T-cell (primary cell): ENCODE measurements at places on chromosomes 16 and 17.
A peak's percentile ranks its signal among the peaks of the same experiment; 100 is the strongest.

GRCh38 chr17:72622661-72623433, 469.6 kb downstream of the SLC39A11 start:
- no peak for DNase-seq

DNA sequence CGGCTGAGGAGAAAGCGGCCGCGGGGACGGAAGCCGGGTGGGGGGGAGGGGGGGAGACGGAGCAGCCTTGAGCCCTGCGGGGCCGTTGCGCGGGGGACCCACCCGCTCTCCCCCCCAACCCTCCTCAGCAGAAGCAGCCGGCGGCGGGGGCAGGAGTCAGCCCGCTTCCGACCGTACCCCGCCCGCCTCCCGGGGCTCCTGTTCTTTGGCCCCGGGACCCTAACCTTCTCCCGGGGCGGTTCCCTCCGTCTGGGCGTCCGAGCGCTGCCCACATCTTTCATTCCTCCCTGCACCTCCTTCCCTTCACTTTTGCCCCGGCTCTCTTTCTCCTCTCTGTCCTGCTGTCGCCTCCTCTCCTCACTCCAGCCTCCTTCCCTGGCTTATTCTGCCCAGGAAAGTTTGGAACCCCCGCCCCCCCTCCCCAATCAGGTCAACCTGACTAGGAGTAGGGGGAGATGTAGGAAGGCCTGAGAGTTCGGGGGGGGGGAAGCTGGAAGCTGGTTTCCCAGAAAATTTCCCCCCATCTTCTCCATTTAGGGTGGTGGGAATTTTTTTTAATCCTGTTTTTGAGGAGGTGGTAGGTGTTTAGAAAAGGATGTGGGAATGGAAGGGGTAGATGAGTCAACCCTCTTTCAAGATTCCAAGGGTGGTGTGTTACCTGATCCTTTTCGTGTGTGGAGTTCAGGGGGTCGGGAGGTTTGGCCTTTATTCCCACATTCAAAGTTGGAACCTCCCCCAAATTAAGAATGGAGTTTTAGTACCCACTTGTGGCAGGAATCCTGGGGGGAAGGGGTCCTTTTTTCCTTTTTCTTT, 427 bp upstream of the NLK start:
- DNase-seq: no peak

DNA sequence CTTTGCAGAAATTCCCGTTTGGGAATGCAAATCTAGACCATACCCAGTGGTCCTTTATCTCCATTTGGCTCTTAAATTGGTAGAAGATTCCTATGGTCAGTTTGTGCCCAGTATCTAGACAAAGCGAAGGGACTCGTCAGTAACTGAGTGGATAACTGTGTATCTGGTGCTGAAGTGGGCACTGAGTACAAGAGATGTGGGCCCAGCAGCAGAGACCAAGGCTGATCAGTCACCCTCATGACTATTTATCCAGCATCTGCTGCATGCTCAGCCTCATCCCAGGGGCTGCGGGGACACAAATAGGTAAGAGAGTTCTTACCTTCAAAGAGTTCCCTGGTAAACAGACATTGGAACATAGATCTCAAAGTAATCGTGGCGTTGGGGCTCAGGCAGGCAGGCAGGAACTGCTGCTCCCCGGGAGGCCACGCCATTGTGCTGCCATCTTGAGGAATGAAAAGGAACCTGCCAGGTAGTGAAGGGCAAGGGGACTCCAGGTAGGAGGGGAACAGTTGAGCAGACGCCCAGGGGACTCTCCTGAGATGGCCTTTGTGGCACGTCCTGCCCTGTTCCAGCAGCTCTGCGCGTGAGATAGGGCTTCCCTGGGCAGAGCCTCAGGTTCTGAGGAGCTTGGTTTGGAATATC, 10.3 kb downstream of the NT5M start:
- peak; percentile 56 for DNase-seq

DNA sequence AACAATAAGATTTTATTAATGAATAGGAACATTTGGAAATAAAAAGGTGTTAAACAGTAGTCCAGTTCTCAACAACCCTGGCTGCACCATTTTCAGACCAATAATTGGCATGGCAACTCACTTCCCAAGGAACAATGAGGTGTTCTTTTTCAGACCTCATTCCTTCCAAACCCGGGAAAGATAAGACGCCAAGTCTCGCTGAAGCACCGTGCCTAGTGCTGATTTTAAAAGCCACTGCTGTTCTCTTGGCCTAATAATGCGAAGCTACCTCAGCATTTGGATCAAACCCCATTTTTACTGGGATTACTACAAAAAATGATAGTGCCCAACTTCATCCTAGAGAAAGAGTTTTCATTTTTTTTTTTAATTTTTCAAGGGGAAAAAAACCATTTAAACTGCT, 75.2 kb upstream of the NOL11 start:
- DNase-seq: no peak

DNA sequence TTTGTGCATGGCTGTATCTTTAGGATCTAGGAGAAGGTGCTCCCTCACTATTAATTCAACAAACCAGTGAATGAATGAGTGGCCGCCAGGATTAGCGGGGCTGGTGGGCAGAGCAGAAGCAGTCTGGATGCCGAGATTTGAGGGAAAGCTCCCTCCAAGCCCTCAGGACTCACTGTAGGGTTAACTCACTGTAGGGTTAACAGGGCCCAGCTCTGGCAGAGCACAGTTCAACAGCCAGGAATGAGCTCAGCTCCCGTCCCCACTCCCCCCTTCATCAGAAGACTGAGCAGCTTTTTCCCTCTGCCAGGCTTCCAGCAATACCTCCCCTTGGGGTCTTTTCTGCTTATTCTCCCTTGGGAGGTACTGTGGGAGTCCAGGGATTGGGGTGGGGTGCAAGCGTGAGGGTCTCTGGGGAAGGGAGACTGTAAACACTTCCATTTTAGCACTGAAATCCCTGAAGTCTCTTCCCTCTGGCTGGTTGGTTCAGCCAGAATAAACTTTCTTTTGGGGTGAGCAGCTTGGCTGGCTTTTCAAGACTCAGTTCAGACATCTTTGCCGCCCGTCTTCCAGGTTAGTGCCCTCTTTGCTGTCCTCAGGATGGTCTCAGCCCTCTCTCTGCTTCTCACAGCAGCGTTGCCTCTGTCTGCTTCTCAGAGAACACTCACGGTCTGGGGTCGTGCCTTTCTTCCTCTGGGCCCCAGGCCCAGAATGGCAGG, 53.7 kb upstream of the WSB1 start:
- no peak for DNase-seq

DNA sequence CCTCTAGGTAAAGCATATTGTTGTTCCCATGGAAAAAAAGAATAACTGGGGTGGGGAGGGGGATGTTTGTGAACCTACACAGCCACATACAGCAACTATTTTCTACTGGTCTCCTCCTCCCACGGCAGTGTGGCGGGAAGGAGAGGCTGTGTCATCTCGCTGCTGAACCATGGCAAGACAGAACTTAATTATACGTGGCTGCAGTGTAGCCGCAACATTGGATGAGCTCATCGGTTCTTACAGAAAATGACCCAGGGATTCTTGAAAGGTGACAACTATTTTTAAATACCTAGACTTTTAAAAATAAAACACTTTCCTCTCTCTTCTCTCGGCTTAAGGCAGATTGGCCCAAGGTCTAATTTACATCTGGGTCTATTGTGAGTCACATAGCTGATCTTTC, 19.8 kb upstream of the TEKT3 start:
- no peak for DNase-seq
